Activated CD8-positive, alpha-beta memory T cell treated with anti-CD3 and anti-CD28 coated beads for 1 hour (primary cell): ENCODE measurements at places on chromosomes 5 and 9.
A peak's percentile ranks its signal among the peaks of the same experiment; 100 is the strongest.

GRCh38 chr9:19926774-19927173, 137.9 kb upstream of the SLC24A2 start:
- no peak for DNase-seq

DNA sequence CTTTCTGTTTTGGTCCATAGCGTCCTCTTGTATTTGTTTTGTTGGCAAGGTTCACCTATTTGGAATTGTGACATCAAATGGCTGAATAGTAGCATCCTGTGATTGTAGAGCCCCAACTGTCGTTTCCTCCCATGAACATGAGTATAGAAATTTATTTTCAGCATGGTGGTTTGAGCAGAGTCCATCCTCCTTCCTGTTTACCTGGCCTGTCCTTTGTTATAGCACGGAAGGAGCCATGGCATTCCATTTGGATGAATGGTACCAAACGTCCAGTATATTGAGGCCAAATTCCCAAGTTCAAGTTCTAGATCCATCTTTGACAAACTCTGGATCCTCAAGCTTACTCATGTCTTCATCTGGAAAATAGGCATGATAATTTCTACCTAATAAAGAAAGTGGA, 16.8 kb downstream of the RASGRF2 start:
- no peak for DNase-seq

DNA sequence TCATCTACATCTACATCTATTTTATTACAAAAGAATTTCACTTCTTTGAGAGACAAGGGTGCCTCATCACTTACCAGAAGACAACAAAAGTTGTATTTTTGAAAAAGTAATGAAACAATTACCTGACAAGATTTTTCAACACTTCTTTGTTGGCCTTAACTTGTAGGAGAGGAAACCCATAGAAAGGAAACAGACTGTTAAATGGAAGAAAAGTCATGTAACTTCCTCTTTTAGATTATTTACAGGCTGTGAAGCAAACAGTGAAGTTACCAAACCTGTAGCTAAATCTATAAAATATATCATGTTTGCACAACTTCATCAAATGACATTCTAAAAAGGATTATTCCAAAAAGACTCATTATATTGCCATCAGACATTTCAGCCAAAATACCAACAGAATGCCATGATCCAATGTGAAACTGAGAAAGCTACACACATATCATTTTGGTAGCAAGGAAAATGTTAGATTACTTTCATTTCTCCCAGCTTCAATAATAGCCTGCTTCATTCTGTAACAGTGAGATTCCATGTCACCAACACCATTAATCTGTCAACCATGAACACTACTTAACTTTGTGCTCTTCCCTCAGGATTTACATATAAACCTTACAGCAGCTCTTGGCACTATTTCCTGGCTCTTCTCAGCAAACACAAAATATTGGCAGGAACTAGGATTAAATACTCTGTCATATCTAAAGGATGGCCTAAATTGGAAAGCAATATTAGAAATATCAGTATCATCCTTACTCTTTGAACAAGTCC, 122.5 kb downstream of the MCTP1 start:
- DNase-seq, result no peak

GRCh38 chr9:99105152-99106043, 485 bp downstream of the TGFBR1 start:
- DNase-seq, result no peak

DNA sequence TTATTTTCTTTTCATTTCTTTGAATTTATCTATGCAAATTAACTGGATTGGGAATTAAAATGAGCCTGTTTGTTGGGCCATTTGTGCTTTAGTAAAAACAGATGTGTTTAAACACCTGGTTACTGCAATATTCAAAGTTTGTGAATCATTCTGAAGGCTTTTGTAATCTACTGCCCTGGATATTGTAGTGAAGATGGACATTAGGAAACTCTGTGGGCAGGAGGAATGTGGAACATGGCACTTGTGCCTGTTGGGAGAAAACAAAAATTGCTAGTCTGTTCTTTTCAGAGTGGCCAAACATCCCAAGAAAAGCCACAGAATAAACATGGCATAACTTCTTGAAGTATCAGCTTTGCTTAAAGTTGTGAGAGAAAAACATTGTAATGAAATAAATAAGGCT, 40.8 kb downstream of the CHSY3 start:
- no peak for DNase-seq

DNA sequence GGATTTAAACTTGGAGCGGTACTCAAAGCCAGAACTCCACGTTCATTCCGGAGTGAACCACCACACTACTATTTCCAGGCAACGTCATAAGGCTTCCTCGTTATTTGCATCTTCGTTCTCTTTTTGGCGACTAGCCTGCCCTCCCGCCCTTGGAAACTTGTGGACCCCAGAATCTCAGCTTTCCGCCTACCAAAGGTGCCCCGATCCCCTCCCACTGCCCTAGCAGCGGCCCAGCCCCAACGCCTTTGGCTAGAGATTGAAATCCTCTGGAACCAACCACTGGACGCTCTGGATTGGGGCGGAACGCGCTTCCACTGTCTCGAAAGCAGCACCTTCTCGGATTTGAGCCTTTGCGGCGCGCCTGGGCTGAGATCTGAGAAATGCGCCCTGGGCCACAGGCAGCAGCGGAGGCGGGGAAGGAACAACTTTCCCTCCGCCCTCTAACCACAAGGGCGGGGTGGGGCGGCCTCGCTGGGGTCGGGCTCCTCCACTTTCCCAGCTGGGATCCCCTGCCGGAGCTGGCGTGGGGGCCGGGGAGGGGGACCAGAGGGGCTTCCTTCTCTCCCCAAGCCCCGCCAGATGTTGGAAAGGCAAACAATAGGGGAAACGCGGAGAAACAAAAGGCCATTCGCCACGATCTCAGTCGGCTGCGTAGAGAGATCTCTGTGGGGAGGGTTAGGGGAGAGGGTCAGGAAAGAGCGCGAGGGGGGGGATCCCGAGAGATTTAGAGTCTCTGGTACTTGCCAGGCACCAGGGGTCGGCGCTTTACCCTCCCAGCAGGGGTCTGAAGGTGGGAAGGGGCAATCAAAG, 1.3 kb downstream of the MOB3B start:
- DNase-seq, result peak; percentile 5

DNA sequence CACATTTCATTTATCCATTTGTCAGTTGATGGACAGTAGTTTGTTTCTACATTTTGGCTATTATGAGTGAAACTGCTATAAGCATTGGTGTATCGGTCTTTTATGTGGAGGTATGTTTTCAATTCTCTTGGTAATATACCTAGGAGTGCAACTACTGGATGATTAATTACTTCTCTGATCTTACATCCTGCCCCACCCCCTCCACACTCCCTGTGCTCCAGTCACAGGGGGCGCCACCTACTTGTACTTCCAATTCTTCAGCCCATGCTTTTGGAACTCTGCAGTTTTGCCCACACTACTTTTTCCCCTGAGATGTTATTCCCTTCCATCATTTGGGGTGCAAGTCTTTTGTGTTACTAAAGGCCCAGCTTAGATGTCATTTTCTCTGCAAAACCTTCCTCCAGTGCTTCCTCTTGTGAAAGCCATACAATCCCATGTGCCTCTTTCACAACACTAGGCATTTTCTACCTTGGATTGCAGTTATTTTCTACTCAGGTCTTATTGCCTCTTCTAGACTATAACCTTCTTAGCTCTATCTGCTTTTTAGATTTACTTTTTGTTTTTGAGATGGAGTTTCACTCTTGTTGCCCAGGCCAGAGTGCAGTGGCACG, 42.1 kb downstream of the SEC61B start:
- DNase-seq, result no peak

GRCh38 chr9:84439250-84439649, 98.7 kb upstream of the SLC28A3 start:
- DNase-seq, result no peak

DNA sequence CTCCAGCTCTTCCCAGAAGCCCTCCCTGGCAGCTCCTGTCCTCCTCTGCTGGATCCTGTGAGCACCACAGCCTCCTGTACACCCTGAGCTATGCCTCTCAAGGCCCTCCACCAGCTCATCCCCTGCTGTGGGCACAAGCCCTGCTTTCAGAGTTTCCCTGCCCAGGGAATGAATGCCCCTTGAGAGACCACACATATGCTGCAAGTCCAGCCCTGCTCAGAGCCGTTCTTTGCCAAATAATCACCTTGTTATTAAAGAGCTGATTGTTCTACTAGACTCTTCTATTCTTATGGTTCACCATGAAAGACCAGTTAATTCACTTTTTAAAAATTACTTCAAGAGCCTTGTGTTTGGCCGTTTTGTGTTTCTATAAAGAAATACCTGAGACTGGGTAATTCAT, 121.5 kb downstream of the MVB12B start:
- no peak for DNase-seq

DNA sequence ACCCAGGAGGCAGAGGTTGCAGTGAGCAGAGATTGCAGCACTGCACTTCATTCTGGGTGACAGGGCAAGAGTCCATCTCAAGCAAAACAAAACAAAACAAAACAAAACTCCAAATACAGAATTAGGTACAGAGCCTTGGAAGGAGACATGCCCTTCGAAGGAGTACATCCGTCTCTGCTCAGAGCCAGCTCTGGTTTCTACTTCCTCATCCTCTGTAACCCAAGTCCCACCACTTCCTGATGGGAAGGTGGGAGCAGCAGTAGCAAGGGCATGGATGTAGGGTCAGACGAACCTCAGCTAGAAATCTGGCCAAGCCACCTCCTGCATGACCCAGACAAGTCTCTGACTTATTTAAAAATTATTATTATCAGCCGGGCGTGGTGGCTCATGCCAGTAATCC, 16.5 kb upstream of the STXBP1 start:
- no peak for DNase-seq

- no peak for DNase-seq
Measured at GRCh38 chr9:21943464-21943863, 50.7 kb downstream of the CDKN2A start.

DNA sequence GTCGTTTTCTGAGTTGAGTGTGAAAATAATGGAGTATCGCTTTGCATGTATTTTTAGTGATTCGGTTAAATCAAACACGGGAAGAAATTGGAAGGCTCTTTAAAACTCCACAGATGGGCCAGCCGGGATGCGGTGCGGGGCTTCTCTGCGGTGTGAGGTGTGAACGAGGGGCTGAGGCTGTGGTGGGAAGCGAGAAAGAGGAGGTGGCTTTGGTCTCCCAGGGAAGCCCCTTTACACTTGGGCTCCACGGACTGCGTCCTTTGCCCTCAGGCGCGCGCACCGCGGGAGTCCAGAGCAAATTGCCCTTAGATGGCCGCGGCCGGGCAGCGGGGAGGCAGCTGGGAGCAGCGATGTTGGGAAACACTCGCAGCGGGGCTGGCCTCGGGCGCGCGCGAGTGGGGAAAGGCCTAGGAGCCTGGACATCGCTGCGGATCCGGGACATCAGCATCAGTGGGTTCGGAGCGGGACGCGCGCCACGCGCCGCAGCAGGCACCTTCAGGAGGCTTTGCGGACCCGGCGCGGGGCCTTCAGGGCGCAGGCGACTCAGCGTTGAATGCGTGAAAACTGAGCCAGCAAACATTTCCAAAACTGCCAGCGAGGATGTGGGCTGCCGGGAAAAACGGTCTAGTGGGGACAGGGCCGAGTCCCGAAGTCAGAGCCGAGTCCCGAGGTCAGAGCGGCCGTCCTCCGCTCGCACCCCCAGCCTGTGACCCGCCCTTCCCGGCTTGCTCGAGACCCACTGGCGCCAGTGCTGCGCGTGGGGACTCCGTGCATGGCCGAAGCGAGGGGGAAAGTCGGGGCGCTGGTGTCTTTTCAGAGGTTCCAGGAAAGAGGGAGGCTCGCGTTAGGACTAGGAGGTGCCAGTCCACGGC, 6.5 kb downstream of the IRX1 start:
- no peak for DNase-seq

DNA sequence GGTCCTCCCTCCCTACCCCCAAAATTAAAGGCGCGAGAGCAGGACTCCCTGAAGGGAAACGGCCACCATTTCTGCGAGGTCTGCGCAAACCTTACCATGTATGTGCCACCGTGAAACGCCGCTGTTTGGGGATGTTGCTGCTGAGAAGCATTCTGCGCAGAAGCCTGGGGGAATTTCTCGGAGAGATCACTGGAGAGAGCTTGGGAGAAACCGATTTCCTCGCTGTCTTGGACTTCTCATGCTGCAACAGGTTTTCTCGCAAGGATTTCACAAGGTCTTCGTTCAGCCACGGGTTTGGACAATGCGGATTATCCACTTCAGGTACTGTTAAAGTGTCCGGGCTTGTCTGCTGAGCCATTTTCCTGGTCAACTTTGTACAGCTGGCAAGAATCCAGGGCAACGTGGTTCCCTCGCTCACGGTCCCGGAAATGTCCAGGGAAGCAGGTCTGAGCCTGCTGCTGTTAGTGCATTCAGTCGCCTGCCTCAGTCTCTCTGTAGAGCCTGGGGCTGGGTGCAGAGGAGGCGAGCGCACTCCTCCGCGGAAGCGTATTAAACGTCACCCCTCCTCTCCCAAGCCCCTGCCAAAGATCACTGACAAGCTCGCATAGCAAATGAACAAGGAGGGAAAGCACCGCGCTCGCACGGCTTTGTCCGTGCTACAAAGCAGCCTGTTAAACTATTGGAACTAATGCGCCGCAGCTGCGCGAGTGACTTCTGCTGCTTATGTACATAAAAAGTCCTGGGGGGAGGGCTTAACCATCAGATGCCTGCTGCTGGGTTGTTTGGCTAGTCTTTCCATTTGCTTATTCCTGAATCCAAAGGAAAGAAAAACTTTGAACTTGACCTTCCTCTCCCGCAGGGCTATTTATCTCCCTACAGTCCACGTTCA, 125.1 kb downstream of the PDE4D start:
- no peak for DNase-seq

- DNase-seq, result no peak
Measured at GRCh38 chr5:73940801-73941200, 314.8 kb downstream of the ARHGEF28 start.

DNA sequence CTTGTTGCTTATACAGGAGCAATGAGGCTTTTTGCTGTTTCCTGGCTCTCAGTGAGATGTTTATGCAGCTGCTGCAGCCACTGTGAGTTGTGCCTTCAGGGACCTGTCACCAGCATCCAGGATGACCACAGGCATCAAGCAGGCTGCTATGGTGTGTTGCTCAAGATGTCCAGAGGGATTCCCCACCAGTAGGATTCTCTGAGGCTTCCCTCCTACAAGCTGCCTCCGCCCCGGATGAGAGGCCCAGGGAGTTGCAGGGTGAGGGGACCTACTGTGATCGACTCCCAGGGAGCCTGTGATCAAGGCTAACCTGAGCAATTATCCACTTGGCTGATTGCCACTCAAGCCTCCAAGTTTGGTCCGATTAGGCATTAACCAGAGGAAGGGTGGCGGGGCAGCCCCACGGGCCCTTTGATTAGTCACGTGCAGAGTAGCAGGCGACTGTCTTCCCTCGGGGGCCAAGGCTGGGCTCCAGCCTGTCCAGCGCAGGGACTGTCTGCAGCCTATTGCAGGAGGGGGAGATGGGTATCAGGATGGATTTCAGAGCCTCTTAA, 1.8 kb upstream of the FAT2 start:
- DNase-seq, result no peak
